ENCODE measurements at places on chromosomes 6 and 20.

- DNase-seq = no peak
These were observed at the start of gene TMEM74B for GRCh38 chr20:1184638-1185315. Gene TMEM74B (minus strand): TSS chr20:1184981. CDS start chr20:1183801, 1,180 bp downstream.

- no peak for DNase-seq
These were observed 37.5 kb downstream of the YTHDF1 start for GRCh38 chr20:63178446-63178820.

DNA sequence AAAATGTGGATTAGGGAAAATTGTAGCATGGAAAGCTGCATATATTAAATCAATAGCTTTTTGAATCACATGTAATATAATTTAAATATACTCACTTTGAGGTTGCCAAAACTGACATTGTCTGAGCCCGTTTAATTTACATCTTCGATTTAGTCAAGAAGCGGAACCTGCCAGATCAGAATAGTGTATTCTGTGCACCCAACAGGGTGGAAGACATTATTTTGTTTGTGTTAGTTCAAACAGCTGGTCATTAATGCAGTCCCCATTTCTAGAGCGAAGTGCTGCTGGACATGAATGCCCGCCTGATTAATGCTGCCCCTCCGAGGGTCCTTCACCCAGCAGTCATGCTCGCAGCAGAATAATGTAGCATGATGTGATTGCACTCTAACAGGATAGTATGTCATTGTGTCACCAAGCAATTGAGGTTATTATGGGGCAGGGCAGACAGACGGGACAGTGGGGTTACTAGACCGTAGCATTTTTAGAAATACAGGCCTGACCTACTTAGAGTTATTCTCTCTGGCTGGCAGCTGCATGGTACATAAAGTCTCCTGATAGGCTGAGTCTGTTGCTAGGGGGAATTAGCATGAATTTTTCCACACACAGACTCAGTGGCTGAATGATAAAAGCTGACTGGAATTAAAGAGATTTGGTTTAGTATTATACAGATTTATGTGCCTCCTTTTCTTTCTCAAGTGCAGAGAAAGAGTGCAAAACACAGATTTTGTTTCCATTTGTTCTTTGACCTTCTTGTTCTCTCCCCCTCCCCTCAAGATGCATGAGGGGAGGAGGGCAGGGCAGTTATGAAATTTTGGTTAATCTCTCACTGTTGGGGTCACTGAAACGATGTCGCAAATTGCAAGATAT lies 147.1 kb downstream of the PRL start:
- DNase-seq = no peak

DNA sequence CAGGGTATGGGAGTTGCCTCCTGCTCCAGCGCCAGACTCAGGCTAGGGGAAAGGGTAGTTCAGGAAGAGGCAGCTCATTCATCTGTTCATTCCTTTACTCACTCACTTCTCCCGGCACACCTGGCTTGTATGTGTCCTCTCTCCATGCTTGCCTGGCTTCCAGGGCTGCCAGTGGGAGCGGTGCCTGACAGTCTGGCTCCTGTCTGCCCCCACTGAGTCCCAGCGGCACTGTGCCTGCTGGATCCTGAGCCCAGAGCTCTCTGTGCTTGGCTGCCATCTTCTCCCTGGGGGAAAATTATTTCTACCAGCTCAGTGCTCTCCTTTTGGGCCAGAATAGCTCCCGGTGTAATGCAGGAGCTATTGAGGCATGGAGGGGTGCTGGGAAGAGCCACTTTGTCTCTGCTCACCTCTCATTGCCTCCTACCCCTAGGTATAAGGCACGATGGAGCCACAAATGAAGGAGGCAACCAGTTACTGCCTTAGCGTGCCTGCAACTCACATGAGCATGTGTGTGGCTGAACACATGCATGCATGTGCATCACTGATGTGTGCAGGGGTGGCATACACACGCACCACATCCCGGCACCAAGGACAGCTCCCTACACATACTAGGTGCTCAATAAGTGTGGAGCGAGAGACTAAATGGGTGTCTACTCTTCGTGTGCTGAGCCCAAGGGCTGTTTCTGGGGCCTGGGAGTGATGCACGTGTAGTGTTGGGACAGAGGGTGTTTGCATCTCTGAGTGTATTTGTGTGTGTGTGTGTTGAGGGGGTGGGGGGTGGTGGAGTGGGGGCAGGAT lies 46.6 kb downstream of the CDH22 start:
- DNase-seq = no peak

- DNase-seq = no peak
These were observed 25.8 kb upstream of the SLC9A8 start for GRCh38 chr20:49786668-49787370.
